ENCODE measurements at places on chromosomes 4 and X. TPM values are rescaled to one million over a fixed set of nuclear protein-coding genes. Genes with fewer than 3 reads are reported as not detected.

SSX4 gene
- total RNA-seq, result not detected

DNA sequence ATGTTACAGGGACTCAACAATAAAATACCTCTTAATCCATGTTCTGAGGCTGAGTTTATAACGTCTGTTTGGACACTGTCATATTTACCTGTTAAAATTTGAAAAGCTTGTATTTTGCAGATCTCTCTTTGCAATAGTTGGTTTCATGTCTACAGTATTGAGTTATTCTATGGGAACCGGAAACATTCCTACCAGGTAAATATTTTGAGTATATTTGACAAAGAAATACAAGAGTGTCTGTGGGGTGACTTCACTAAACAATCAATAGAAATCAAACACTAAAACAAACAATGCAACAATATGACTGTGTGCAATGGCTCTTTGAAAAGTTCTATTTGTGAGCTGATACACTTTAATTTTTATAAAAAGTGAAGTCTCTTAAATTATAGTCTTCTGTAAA lies 47.7 kb upstream of the CXCL8 start:
- H3K27ac ChIP-seq, result no peak overlapping the region
- peaks cover 4% of the 10 kb centered on the region for H3K4me1 ChIP-seq
- H3K4me3 ChIP-seq, result no peak overlapping the region
- H3K27me3 ChIP-seq, result no peaks in the 10 kb centered on the region

DNA sequence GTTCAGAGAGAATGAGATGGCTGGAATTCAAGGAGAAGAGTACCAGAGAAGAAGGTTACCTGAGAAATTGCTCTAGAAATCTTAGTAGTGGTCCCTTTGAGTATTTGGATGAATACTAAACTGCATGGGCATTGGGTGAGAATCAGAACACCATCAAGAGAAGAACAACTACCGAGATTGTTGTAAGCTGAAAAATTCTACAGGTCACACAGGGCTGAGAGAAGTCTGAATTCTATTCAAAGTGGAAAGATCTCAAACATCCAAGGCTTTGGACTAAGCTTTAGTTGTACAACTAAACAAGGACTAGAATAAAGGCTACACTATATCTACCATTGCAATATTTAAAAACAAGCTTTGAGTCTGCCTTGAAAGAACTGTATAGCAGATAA lies 40.8 kb downstream of the LRBA start:
- no peak for DNase-seq
- peak overlapping the region; percentile 53 for H3K27ac ChIP-seq
- H3K36me3 ChIP-seq, result peaks cover 6% of the 10 kb centered on the region
- H3K27me3 ChIP-seq, result no peaks in the 10 kb centered on the region

- H3K27ac ChIP-seq, result no peak overlapping the region
- H3K4me3 ChIP-seq, result no peak overlapping the region
- no peaks in the 10 kb centered on the region for H3K36me3 ChIP-seq
- H3K27me3 ChIP-seq, result peaks cover 3% of the 10 kb centered on the region
- no peak for DNase-seq
- H3K4me1 ChIP-seq, result peaks cover 10% of the 10 kb centered on the region
Measured at GRCh38 chrX:118493653-118494297, 1.8 kb upstream of the DOCK11 start.

DNA sequence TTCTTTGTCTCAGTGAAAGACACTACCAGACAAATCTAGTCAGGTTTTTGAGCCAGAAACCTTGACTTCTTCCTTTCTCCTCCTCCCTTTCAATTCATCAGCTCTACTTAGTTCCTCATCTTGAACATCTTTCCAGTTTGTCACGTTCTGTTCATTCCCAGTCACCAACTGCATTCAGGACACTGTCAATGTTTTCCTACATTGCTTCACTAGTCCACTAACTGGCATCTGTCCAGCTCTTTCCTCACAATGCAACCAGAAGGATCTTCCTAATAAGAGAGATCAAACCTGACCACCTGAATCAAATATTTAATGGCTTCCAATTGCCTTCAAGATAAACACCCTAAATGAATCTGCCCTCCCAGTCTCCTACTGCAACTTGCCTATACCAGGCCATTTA lies 52.5 kb downstream of the SYNPO2 start:
- H3K4me3 ChIP-seq, result no peak overlapping the region
- H3K27ac ChIP-seq, result no peak overlapping the region
- no peaks in the 10 kb centered on the region for H3K36me3 ChIP-seq
- H3K27me3 ChIP-seq, result peaks cover 11% of the 10 kb centered on the region
- H3K4me1 ChIP-seq, result peaks cover 3% of the 10 kb centered on the region
